HS-5 (cell line): ENCODE measurements at places on chromosomes 7 and 10.

DNA sequence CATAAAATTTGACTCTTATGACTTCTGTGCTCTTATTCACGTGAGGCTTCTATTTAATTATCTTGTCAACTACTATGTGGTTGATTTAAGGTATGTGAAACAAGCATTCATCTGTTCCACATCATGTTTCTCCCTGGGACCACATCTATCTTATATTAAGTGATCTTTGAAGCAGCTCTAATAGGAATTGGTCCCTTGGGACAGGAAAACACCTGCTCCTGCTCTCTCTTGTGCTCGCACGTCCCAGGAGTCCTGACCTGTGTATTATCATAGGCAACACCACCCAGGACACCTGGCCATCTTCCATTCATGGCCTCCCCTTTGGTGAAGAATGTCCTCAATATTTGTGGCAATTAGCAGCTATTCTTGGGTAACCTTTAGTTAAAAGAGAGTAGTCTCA lies 269.2 kb downstream of the NRG3 start:
- no peak for DNase-seq

- DNase-seq = no peak
Observed at GRCh38 chr7:101168412-101169049, 3.2 kb upstream of the VGF start.

GRCh38 chr7:28855538-28856217 lies 102.5 kb downstream of the TRIL start:
- DNase-seq = peak; percentile 100

- no peak for DNase-seq
Observed at GRCh38 chr10:62719061-62719460, 85.5 kb upstream of the ADO start.

- DNase-seq = no peak
Observed at GRCh38 chr10:121702351-121703320, 104.4 kb upstream of the FGFR2 start.

- DNase-seq = no peak
Observed at GRCh38 chr7:114953724-114954123, 31.8 kb downstream of the MDFIC start.

DNA sequence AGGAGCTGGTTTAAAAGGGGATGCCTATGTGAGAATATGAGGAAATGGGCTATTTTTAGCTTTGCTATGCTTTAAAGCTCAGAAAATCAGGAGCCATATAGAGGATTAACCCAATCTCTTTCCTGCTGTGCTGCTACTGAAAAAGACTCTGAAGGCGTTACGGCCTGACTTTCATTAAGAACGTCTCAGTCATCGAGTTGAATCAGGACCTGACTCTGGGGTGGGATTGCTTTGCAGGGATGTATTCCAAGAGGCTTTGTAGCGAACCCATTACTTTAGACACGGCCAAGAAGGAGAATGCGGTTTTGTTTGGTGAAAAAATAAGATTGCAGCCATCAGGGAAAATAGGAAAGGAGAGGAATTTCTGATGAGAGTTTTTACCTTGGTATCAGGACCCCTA lies 426.9 kb downstream of the CCSER2 start:
- DNase-seq = no peak

GRCh38 chr10:22624287-22624738 lies 90.1 kb downstream of the PIP4K2A start:
- DNase-seq = peak; percentile 56

- DNase-seq = no peak
Observed at GRCh38 chr10:100076750-100077149, 4.9 kb downstream of the CPN1 start.

- no peak for DNase-seq
Observed at GRCh38 chr7:7417851-7418250, 117.8 kb downstream of the COL28A1 start.
